ENCODE measurements at places on chromosomes 13 and 19.

GRCh38 chr19:4534836-4535658 is at the start of gene PLIN5:
TSS of gene PLIN5 (minus strand) at chr19:4535224. CDS start at chr19:4534074, 1,150 bp downstream.
- no peak for DNase-seq

GRCh38 chr19:19372656-19373416 is 32.6 kb upstream of the GATAD2A start:
- no peak for DNase-seq

GRCh38 chr19:27684293-27684692 is 1528.7 kb downstream of the UQCRFS1 start:
- DNase-seq, result no peak

DNA sequence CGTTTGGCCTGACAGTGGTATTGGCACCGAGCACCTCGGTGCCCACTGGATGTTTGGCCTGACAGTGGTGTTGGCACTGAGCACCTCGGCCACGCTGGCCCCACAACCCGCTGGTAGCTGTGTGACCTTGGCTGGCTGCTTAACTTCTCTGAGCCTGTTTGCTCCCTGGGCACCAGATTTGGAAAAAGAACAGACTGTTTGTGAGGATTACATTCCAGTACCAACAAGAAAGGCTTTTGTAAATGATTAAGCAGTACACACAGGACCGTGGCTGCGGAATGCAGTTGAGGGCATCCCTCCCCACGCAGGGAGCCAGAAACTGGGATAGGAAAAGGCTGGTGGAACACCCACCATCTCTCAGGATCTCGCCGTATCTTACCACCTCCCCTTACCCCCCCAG is 31.9 kb downstream of the SLC25A42 start:
- DNase-seq, result no peak

GRCh38 chr13:110285991-110286832 is 20.7 kb downstream of the COL4A1 start:
- DNase-seq, result no peak

- DNase-seq, result no peak
These were observed 17.9 kb downstream of the FBN3 start for GRCh38 chr19:8131517-8131916.

- no peak for DNase-seq
These were observed 3.8 kb upstream of the ANGPTL4 start for GRCh38 chr19:8360196-8360595.

- no peak for DNase-seq
These were observed 3.2 kb upstream of the PRKCG start for GRCh38 chr19:53878776-53879139.

DNA sequence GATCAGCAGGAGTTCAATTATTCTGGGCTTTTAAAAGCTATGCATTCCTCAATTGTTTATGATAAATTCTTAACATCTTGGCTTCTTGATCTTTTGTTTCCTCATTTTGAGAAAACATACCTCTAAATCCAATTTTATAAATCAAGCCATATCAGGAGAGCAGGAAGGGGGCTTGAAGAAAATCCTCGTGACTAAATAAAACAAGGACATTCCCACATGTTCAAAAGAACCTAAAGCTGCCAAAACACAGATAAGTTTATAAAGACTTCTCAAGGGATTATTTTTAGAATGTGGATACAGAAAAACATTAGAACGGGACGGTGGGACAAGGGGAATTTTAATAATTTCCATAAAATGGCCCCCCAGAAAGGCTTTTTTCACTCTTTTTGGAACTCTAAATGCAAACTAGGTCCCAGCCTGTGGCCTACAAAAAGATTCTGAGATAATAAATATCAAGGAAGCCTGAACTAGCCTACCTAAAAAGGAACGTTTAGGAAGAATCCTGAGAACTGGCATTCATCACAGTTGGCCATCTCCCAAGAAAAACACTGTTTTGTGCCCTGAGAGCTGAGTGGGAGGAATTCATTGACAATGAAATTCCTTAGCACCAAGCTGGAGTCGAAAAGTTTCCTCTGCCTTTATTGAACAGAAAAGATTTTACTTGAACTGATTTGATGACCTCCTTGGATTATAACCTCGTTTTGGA is 30.1 kb downstream of the ZAR1L start:
- no peak for DNase-seq

- no peak for DNase-seq
These were observed 1586.4 kb upstream of the SPRY2 start for GRCh38 chr13:81927347-81927746.

- DNase-seq, result no peak
These were observed 101.3 kb downstream of the VWA8 start for GRCh38 chr13:41859565-41859964.

DNA sequence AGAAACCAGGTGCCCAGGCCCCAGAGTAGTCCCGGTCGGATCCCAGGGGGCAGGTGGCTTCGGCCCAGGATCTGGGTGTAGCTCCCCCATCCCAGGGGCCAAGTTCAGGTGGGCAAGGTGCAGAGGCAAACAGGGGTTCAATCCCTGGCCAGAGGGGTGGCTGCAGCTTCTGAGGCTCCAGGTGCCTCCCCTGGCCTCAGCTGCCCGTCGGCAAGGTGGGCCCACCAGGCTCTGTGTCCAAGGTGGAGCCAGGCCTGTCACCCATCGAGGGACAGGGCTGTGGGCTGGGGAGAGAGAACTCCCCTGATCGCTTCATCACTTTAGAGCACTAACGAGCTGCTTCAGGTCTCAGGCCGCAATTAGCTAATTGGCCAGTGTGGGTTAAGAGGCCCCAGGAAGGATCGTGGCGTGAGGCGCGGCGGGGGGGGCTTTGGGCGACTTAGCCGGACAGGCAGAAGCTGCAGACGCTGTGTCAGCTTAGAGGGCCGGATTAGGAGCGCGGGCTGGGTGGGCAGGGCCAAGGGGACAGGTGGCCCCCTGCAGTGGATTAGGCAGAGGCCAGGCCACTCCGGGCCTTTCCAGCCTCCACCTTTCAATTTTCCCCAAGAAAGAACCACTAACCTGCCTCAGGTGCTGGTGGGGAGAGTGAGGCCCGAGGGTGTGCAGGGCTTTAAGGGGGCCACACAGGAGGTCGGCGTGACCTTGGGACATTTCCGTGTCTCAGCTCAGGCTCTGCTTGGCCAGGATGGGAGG is 2.8 kb upstream of the RAX2 start:
- DNase-seq, result no peak

DNA sequence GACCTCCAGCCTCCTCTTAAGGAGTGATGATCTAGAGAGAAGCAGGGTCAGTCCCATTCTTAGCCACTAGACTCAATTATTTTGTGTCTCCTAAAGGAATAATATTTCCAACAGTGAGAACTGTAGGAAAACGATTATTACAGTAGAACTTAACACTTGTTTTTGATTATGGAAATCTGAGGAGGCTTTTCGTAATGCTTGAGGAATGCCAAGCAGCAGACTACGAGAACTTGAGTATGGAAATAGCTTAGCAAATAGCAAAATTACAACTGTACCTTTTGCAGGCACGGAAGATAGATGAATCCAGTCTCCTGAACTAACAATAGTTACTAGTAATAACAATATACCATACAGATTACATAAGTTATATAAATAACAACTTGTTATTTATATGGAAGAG is 12.2 kb downstream of the BRD4 start:
- DNase-seq, result no peak

- DNase-seq, result no peak
These were observed 86.5 kb downstream of the KCTD12 start for GRCh38 chr13:76799696-76800095.

DNA sequence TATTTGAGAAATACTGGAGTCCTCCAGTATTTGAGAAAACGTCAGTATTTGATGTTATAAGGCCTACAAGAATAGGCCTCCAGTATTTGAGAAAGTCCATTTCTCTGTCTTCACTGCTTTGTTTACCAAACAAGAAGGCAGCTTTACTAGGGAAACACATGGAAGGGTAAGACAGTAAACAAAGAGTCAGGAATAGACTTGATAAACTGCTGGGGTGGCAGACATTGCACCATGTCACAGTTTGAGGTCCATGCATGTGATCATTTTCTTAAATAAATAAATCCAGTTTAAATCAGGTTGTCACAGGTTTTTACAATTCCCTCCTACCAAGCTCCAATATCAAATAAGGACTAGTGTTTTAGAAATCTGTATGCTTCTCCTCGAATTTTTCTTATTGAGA is 1431.0 kb upstream of the SPRY2 start:
- no peak for DNase-seq

- DNase-seq, result peak; percentile 55
These were observed 1.5 kb downstream of the GPC6 start for GRCh38 chr13:93227878-93228642.

DNA sequence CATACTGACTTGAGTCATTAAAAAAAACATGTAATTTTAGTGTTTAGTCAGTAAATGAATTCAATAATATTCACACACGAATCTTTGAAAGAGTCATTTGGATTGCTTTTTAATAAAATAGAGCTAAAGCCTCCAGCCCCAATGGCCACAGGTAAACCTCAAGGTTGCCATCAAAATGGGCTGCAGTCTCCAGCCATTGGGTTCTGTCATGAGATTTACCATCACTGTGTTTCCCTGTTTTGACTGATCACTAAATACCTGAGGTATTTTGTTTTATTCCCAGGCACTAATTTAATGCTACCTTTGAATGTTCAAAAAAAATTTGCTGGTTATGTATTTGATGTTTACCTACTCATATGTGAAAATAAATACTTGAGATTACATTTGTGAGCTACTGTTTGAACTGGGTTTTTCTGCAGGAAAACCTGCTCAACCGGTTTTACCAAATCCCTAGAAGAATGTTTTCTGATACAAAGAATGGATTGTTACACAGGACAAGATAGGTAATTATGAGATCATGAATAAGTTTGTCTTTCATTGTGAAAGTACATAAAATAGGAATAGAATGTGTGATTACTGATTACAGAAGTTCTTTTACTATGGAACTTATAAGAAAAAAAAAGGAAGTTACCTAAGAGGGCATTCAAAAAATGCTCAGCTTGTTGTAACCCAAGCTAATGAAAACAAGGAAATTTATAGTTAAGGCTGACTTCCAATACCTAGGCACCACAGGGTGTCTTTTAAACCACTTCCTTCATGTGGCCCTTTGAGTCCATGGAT is 391.3 kb downstream of the EFNB2 start:
- no peak for DNase-seq
